ENCODE measurements at places on chromosomes 7 and 10.

- DNase-seq, result no peak
Measured at GRCh38 chr7:142797391-142798377, 26.9 kb downstream of the PRSS2 start.

DNA sequence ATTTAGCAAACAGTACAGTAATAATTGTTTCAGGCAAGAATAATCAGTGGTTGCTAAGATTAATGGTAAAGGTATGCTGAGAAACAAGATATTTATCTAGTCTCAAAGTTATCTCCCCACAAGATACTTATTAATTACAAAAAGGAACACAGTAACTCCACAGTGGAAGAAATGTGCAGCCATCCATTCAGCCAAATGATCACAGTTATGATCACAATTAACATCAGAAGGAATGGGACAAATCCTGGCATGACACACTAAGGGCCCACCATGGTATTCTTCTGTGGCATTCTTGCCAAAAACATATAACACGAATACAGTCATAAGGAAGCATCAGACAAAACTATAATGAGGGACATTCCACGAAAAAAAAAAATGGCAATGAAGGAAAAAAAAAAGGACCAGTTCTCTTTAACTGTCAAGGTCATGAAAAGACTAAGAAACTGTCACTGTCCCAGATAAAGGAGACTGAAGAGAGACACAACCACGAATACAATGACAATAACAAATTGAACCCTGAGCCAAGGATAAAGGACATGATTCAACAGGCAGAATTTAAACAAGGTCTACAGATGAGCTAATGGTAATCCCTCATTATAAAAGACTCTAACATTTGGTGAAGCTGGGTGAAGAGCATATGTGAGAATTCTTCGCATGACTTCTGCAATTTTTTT, 20.9 kb downstream of the NUDCD3 start:
- no peak for DNase-seq

DNA sequence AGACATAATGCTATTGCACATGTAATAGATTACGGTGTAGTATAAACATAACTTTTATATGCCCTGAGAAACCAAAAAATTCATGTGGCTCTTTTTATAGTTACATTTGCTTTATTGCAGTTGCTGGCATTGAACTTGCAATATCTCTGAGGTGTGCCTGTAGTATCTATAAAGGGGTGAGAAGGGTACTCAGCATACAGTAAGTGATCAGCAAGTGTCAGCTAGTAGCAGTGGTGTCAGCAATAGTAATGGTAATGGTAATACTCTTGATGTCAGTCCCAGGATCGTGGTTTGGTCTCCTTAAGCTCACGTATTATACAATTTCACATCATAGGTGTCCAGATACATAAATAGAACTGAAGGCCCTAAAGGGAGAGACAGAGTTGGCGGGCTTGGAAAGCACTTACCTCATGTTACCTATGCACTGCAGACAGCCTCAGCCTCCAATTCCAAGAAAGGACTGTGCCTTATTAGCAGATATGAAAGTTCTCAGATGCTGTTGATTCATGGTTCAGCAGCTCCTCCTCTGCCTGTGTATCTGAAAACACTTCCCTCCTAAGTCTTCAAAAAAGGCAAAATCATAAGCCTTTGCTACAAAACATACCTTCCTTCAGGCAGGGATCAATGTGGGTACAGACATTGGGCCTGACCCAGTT, 6.6 kb upstream of the GIMAP7 start:
- DNase-seq, result no peak

GRCh38 chr10:119541046-119541445, 1.5 kb downstream of the RGS10 start:
- DNase-seq, result no peak

DNA sequence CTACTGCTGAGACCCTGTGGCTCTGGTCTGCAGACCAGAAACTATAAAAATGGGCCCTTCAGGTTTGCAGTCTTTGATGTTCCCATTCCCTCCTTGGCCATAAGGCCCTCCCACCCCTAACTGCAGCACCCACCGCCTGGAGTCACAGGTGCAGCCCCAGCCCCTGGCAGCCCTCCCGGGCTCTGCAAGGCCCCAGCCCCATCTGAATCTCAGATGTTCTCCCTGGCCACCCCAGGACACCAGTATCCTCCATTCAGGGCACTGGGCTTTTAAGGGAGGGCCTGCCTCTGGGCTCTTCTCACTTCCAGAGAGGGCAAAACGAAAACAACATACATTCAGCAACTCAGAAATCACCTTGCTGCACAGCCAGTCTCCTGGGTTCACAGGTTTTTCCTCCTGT, 107.7 kb upstream of the RET start:
- DNase-seq, result no peak

GRCh38 chr7:24501443-24502134, 71.7 kb upstream of the PALS2 start:
- no peak for DNase-seq

GRCh38 chr7:1987591-1988532, 244.9 kb downstream of the MAD1L1 start:
- DNase-seq, result no peak

GRCh38 chr10:43376828-43377423, 5.5 kb downstream of the FXYD4 start:
- DNase-seq, result no peak

GRCh38 chr10:103244666-103245271, 918 bp upstream of the RPEL1 start:
- DNase-seq, result no peak

DNA sequence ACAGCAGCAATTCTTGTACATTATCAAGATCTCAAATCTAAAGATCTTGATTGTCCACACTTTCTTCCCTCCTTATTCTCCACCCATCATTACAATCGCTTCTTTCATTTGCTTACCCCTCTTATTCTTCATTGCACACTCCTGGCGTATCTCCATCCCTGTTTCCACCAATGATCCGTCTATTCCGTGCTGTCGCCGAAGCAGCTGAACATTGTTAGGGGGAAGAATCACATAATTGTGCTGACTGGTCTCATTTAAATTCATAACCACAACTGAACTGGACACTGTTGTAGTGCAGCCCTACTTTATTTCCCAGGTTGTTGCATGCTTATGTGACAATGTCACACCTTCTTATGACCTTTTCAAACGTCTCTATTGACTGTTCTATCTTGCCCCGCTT, 18.9 kb upstream of the NRP1 start:
- no peak for DNase-seq

DNA sequence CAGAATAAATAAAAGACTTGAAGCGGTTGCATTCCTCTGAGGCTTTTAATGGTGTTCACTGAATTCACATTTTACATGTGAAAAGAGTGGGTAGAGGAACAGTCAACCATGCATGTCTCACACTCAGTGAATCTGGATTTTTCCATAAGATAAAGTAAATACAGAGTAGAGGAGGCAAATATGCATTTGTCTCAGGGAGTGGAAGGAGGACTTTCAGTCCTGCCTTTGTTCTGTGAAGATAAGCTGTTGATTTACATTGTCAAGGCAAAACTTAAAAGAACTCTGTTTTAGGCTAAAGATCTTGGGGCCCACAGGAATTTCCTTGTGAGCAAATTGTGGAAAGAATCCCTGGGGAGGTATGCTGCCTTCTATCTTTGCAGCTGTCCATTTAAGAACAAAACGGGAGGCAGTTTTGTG, 825.3 kb upstream of the MBL2 start:
- no peak for DNase-seq

DNA sequence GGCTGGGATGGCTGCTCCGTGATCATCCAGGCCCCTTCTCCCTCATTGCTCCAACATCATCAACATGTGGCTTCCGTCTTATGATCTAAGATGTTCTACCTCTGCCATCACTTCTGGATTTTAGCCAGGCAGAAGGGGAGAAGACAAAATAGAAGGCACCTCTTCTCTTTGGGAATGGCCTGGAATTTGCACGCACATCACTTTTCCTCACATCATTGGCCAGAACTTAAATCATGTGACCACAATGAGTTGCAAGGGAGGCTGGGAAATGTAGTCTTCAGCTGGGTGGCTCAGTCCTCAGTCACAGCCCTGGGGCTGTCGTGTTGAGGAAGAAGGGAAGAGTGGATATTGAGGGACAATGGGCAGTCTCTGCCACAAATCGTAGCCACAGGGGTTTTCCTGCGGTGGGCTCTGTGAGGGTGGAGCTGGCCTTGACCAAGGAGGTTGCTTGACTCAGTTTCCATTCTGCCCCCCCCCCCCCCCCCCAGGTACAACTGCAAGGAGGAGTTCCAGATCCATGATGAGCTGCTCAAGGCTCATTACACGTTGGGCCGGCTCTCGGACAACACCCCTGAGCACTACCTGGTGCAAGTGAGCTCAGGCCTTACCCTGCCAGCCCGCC, 50.3 kb downstream of the PALD1 start:
- DNase-seq, result no peak

DNA sequence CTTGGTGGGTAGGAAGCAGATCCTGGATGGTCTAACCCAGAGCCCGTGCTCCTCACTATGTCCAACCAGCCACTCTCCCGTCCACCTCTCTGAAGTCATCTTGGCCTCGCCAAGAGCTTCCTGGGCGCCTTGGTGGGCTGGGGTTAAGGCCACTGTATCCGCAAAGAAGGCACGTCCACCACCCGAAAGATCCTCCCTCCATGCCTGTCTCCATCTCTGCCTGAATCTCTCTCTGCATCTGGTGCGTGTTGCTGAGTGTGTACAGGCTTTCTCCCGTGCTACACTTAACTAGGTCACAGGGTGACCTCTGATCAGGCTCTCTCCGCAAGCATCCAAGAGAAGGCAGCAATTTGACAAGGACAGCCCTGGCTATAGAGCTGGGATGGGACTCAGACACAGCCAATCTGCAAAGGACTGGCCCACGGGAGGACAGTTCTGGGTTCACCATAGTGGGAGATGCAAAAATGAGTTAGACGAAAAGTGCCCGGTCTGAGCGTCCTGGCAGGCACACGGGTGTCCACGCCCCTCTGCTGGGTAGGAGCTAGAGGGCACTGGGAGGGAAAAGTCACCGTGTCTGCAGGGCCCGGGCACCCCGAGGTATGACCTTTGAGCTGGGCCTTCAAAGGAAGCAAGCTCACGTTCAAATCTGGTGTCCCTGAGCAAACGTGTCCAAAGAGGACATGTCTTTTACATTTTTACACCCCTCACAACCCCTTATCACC, 9.4 kb upstream of the RFC2 start:
- DNase-seq, result no peak

- no peak for DNase-seq
Measured at GRCh38 chr7:113371416-113372043, 253.2 kb upstream of the SMIM30 start.

GRCh38 chr7:150992833-150993302, 2.1 kb downstream of the NOS3 start:
- no peak for DNase-seq

DNA sequence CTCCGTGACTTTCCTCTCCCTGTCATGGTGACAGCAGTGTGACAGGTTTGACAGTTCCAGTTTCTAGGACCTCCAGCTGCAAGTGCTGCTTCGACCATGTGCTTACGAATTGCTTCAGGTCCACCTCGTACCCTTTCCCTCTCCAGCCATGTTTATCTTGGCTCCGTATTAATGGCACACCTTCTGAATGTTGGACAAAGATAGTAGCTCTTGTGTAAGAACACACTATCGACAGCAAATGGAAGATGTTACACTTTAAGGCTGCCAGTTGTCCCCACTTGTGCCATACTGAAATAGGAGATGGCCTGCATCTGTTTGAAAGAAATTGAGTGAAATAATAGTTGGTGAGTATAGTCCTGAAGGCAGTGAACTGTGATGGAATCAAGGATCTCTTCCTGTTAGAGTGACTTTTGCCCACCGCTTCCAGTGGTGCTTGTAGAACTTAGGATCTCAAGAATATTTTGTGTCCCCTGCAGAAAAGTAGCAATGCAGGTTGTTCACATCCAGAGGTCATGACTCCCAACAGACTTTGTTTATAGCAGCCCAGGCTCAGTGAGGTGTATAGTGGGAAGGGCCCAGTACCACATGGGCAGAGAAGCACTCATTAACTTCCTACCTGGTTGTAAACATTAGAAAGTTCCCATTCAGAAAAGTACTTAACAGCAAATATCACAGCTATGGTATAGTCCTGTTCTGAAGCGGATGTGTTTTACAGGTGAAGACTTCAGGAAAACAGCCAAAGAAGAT, 629.7 kb upstream of the GALNT17 start:
- DNase-seq, result no peak

DNA sequence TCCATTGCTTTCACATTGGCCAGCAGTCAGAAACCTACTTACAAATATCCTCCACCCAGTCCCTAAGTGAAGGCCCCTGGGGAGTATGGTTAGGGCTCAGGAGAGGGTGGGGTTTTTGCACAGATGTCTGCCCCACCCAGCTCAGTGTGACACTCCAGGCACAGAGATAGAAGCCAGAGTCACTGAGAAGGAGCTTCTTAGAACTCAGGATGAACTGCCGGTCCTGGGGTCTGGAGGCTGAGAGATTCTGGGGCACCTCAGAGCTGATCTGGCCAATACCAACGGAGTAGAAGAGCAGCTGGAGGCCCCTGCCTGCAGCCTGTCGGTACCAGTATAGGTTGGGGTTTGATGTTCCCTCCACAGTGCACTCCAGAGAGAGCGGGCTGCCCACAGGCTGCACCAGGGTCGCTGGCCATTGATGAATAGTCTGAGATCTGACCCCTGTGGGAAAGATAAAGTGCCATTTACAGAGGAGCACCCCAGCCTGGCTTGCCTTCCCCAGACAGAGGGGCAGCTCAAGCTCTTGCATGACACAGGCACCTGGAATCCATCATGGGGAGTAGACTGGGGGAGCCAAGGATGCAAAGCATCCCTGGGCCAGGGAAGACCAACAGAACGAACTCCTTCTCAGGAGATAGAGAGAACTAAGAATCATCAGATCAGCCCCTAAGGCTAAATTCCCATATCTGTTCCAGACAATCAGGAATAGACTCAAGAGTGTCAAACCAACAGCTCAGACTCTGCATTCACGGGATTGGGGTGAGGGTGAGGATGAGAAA, 41.9 kb downstream of the PRSS2 start:
- DNase-seq, result no peak

DNA sequence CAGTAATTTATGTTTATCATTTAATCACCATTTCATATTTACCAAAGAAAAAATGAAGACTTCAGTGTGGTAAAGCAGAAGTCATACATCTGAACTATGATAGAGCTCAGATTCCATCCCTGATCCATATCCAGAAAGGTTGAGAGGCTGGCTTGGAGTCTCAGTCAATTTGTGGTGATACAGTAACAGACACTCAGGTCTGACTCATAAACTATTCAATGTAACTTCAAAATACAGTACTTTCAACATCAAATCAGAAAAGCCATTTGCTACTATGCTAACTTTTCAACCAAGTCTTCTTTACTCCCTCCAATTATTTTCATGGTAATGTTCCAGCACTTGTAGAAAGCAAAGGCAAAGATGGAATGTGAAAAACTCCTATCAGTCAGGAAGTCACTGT, 190.4 kb downstream of the HDAC9 start:
- no peak for DNase-seq

GRCh38 chr7:116566666-116567065, 41.8 kb downstream of the CAV1 start:
- DNase-seq, result no peak

DNA sequence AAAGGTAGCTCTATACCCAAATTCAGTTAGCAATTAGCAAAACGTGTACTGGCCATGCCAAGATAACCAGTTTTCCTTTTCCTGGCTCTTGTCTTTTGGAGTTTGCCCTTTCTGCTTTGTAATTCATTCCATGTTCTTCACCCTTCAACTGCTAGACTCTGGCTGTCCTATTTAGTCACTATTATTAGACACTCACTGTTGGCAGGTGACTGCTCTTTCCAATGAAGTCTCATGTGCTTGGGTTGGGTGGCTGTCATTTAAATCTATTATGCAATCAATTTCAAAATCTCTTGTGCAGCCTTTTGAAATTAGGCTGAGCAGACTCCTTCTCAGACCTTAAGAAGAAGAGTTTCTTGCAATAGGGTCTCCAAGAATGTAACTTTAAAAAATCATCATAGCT, 266.5 kb downstream of the GPR158 start:
- DNase-seq, result no peak

Measured in NCI-H187 treated with DMSO at 0.1 percent for 48 hours (cell line).